Stimulated activated CD8-positive, alpha-beta memory T cell treated with anti-CD3 and anti-CD28 coated beads, Interleukin-12 subunit alpha, Interleukin-12 subunit beta, amount 100 ng/mL, for 4 hours (primary cell): ENCODE measurements at places on chromosomes 3 and 15.

- no peak for DNase-seq
Measured at GRCh38 chr15:93458597-93458996, 369.6 kb upstream of the RGMA start.

DNA sequence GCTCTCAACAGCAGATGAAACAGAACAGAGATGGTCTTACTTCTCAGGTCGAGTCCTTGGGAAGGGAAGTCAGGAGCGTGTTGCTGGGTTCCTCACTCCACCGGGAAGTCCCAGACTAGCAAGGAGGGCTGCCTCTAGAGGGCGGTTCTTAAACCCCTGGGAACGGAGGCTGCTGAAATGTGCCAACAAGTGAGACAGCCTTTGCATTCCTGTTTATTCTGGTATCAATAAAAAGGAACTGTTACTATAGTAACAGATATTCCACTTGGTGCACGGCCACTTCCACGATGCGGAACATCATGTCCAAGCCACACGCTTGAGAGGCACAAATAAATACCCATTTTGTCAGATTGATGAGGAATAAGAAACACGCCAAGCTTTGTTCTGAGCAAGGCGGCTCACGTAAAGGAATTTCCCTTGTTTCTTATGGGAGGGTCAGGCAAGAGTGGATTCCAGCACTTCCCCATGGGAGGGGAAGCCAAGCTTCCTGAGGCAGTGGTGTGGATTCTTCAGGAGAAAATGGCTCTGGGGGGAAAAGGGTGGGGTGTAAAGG lies at the start of gene FAM107A:
FAM107A (minus strand) TSS at position 123 of the 553 bp plus-strand sequence. CDS start 7,531 bp downstream, outside the sequence.
- no peak for DNase-seq

GRCh38 chr3:100810671-100811070 lies 101.4 kb downstream of the TFG start:
- DNase-seq: no peak

DNA sequence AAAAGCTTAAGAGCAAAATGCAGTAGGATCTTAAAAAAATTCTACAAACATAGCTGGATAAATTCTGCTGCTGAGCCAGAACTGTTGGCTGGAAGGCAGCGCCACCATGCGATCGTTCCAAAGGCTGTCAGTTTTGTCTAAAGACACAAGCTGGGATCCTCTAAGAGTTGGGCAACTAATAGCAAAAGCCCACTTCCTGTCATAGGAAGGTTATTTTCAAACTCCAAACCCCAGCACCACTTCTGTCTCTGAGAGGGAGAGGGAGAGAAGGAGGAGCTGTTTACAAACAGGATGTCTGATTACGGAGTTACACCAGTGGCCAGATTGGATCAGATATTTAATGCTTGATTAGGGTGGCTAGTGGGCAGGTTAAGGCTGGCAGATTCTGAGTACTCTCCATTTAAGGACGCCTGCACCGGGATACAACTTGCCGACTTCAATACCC lies 44.0 kb downstream of the EIF4E3 start:
- DNase-seq: no peak

GRCh38 chr15:87671289-87671688 lies 585.2 kb downstream of the NTRK3 start:
- DNase-seq: no peak

GRCh38 chr3:146326875-146327543 lies 76.1 kb upstream of the PLSCR4 start:
- no peak for DNase-seq

DNA sequence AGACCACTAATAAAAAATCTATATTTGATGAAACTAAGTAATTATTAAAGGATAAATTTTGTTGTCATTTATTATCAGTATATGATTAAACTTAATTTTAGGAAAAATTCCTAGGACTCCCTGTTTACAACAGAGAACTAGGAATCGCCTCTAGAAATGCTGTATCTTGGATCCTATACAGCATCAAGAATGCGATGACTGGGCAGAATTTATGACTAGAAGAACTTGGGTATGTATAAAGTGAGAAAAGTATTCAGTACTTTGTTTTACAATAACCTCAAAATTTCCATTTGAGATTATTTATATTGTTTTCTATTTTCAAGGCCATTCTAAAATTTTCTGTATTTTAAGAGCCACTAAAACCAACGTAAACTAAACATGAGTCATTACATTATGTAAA lies 82.3 kb upstream of the AGTR1 start:
- no peak for DNase-seq

DNA sequence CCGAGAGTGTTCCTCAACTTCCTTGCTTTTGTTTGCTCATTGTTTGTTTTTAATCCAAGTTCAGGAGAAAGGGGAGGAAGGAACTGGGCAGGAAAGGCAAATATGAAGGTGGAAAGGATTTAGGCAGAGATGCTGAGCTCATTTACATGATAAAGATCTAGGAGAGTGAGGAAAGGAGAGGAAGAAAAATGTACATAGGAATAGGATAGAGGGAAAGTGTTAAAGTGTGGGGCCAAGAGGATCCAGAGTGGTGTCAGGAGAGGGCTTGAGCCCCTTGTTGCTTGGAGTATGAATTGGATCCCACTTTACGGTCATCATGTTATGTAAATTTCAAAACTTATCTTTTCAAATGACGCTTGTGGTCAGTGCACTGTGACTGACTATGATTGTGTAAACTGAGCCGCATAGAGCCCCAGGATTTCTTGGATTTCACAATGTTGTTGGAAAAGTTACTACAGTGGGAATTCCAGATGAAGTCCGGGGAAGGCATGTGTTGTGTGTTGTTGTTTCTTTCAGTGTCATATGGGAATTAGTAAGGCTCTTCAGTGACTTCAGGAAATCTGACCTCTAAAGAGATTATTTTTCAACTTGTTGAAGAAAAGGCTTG lies 15.0 kb upstream of the PLD1 start:
- DNase-seq: no peak

DNA sequence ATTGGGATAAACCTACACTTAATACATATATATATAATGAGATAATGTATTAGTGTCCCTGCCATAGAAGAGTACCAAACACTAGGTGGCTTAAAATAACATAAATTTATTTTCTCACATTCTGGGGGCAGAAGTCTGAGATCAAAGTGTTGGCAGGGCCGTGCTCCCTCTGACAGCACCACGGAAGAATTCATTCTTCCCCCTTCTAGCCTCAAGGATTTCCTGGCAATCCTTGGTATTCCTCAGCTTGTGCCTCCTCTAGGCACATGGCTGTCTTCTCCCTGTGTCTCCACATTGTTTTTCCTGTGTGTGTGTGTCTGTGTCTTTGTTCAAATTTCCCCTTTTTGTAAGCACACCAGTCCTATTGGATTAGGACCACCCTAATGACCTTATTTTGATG lies 115.2 kb upstream of the AGBL1 start:
- DNase-seq: no peak

GRCh38 chr15:45187894-45188830 lies at the start of gene SHF:
TSS of gene SHF (minus strand) at chr15:45187966. CDS start at chr15:45187951, 15 bp downstream.
- DNase-seq: peak; percentile 63

DNA sequence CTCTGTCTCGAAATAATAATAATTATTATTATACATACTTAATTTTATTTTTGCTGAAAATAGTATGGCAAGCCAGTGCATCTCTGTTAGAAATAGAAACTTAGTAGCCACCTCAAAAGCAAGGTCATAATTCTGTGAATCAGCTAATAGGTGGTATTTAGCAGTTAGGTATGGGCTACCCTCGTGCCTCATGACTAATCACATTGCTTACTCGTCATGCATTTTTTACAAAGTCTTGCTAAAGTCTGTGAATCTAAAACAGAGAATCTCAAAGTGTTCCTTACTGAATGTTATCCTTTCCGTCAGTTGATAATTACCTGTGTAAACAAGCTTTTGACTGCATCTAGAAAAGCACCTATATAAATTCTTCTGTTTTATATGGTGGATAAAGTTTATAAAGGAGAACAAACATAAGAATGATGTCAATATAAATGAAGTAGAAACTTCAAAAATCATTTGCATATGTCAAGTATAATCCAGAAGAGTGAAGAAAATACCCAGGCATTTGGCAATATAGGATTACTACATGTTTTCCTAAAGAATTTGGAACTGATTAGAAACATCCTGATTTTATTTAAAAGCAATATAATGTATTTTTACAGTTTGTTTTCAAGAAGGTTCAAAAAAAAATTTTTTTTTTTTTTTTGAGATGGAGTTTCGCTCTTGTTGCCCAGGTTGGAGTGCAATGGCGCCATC lies 6.2 kb downstream of the PPARG start:
- no peak for DNase-seq

GRCh38 chr3:116836286-116836685 lies 126.7 kb downstream of the TUSC7 start:
- no peak for DNase-seq

GRCh38 chr3:54714035-54714434 lies 213.8 kb downstream of the LRTM1 start:
- no peak for DNase-seq

DNA sequence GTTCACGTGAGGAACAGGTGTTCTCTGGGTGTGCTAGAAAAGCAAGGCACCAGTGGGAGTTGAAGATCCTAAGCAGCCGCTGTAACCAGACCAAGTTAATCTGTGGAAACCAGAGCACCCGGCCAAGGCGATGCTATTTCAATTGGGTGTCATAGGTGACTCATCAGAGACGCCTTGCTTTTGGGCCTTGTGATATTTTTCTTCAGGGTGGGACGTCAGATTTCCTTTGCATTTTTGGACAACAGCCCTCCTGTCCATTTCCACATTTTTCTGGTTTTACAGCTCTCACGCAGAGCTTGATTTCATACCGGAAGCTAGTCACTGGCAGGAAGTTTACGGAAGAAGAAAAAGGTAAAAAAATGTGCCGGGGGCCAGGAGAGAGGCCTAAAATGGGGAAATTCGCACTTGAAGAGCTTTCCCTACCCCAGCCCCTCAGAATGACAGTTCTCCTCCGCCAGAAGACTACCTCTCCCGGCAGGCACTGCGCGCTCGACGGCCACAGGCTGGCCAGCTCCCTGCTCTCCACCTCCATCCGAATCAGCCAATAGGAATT lies 471 bp upstream of the KBTBD8 start:
- DNase-seq: no peak

GRCh38 chr15:52379395-52380106 lies 83.9 kb upstream of the MYO5C start:
- DNase-seq: no peak

DNA sequence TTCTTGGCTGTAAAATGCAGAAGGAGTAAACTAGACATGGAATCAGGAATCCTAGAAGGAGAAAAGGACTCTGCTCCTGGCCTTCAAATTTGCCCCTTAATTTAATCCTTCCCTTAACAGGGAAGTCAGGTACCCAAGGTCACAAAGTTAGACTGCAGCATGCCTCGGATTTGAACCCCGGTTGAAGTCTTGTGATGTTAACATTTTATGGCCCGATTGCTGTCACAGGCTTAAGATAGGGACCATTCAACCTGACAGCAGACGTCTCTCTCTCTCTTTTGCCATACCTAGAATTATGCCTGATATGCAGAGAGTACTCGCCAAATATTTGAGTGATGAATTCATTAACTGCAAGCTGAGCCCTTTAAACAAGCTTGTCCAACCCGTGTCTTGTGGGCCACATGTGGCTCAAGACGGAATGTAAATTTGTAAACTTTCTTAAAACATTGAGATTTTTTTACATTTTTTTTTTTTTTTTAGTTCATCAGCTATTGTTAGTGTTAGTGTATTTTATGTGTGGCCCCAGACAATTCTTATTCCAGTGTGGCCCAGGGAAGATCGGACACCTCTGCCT lies 217.2 kb downstream of the THSD4 start:
- DNase-seq: no peak

GRCh38 chr3:43539321-43539720 lies 82.5 kb downstream of the ANO10 start:
- no peak for DNase-seq

DNA sequence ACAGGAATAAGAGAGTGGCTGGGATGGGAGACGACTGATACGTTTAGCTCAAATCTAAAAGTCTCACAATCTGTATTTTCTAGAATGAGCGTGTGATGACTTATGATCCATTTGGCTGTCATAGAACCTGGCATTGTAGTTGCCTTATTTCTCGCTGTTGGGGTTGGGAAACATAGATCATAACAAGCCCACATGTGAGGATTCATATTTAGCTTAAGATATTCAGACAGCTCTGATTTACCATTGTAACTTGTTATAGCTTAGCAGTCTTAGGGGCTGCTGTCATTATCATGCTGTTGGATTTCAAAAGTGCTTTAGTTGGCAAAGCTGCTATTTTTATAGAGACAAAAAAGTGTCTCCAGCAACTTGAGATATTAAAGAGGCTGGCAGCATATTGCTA lies 871.3 kb downstream of the ZPLD1 start:
- DNase-seq: no peak
